Activated T-helper 1 cell treated with anti-CD3 and anti-CD28 coated beads, Interleukin-2, amount 50 U/mL, for 16 hours (primary cell): ENCODE measurements at places on chromosomes 16 and 17.
A peak's percentile ranks its signal among the peaks of the same experiment; 100 is the strongest.

- DNase-seq: no peak
Observed at GRCh38 chr16:17173281-17173680, 297.5 kb downstream of the XYLT1 start.

GRCh38 chr17:76277300-76278267, 12.4 kb downstream of the UBALD2 start:
- no peak for DNase-seq

- DNase-seq: no peak
Observed at GRCh38 chr16:56362706-56363105, 62.6 kb downstream of the AMFR start.

- DNase-seq: no peak
Observed at GRCh38 chr17:12627781-12628451, 37.8 kb upstream of the MYOCD start.

- DNase-seq: no peak
Observed at GRCh38 chr17:49691086-49691676, 13.3 kb upstream of the SPOP start.

DNA sequence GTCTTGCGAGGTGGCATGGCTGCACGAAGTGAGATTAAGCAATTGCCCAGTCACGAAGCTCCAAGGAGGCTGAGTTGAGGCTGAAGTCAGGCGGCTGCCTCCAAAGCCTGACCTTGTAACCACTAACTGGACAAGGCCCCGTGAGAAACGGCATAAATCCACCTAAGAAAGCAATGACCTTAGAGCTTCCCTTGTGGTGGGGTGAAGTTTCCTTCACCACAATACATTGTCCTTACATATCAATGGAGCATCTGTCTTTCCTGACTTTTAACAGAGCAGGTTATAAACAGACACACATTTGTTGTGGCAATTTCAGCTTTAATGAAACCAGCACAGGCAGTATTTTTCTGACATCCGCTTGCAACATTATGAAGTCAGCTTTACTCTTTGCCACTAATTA, 2.5 kb upstream of the MED9 start:
- no peak for DNase-seq

GRCh38 chr16:57507136-57508034, 21.1 kb upstream of the DOK4 start:
- no peak for DNase-seq

DNA sequence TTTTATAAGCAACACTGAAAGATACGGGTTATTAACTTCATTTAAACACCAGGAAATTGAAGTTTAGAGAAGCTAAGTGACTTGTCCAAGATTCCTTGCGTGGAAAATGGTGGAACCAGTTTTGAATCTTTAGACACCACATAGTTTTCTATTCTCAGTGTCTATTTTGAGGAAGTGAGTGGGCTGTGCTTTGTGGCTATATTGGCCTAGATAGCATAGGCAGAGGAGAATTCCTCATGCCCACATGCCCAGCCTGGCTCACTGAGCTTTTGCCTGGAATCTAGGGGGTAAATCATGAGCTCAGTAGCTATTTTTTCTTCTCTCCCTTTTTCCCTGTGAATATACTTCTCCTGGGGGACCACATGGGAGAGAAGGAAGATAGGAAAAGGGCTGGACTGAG, 431.3 kb downstream of the HS3ST3B1 start:
- DNase-seq: no peak

DNA sequence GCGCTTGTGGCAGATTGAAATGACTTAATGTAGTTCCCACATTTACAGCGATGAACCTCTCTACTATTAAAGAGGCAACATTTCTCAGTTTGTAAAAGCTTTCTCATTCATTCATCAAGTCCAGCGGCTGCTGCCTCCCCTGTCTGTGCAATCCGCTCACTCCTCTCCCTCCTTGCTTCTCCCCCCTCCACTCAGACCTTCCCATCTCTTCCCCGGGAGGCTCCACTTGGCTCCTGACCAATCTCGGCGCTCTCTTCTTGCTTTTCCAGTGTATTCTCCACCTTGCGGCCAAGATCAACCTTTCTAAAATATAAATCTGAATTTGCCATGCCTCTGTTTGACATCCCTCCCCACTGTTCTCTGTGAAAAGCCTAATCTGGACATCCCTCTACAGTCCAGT, 117.5 kb downstream of the ASIC2 start:
- DNase-seq: no peak

- no peak for DNase-seq
Observed at GRCh38 chr16:85820604-85821372, 21.3 kb downstream of the COX4I1 start.

DNA sequence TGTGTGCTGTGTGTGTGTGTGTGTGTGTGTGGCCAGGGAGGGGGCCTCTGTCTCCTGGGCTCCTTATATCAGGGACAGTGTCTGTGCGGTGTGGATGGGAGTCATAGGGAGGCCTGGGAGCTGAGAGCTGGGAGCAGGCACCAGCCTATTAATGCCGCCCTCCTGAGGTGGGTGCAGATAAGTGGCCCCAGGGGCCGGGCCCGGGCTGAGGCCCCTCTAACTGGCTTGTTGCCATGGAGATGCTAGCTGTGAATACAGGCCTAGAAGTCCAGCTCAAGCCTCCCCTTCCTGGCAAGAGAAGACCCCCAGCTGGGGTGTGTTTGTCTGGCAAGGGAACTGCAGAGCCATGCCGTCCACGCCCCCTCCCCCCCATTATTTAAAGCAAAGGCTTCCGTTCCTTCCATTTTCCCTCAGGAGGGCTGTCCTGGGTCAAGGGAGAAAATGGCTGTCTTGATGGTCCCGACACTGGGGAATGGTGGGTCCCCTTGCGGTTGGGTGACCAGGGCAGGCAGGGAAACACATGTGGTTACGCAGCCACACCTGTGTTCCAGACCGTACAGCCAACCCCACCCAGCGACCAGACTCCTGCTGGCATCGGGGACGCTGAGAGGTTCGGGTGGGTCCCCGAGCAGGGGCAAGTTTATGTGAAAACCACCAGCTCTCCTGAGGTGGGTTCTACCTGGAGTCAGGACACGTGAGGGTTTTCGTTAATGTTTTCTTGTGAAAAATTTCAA, 141.1 kb downstream of the MRM1 start:
- no peak for DNase-seq

GRCh38 chr16:50530277-50531236, 17.6 kb upstream of the NKD1 start:
- no peak for DNase-seq

DNA sequence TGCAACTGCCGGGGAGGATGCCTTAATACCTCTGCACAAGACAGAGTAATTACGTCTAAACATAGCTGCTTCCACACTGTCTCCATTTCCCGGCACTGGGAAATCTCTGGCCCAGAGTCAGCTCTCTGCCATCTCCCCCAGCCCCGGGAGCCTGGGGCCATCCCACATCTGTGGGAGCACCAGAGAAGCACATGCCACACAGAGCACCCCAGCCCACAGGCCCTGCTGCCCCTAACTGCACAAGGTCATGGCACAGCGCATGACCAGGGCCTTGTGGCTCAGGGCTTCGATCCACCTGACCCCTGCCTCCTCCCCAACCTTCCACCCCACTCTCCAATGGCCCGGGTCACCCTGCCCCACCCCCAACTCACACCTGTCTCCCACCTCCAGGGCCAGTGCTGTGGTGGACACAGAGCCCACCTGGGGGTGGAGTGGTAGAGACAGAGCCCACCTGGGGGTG, 36.6 kb upstream of the RBFOX3 start:
- no peak for DNase-seq

DNA sequence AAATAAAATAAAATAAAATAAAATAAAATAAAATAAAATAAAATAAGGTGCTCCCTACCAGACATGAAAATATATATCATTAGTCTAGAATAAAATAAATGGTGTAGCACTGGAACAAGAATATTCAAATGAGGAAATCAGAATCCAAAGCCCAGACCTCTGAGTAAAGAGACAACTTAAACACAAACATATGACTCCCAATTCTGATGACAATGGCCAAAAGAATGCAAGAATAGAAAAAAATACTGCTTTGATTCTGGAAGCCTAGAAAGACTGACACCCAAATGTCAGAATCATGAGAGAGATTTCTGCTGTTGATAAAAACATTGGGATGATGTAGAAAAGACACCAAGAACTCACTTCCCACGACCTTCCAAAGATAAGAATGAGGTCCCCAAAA, 27.9 kb downstream of the MYOCD start:
- no peak for DNase-seq

- DNase-seq: no peak
Observed at GRCh38 chr17:72255481-72255880, 134.7 kb downstream of the SOX9 start.

- peak; percentile 53 for DNase-seq
Observed at GRCh38 chr16:28873543-28874201, 4.6 kb upstream of the ATP2A1 start.

DNA sequence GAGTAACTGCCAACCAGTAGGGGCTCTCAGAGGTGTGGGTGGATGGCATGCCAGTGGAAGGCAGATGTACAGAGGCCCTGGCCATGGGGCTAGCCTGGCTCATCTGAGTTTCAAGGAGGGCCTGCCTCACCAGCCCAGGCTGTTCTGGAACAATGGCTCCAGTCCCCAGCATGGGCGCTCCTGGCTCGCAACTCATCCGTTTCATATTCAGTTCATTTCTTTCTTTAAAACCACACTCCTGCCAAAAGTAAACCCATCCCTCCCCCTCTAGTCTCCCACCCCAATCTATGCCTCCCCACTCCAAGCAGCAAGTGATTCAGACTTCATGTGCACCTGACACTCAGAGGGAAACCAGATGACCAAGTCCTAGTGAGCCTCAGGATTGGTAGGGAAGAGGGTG, 2.4 kb downstream of the CCL13 start:
- DNase-seq: no peak

DNA sequence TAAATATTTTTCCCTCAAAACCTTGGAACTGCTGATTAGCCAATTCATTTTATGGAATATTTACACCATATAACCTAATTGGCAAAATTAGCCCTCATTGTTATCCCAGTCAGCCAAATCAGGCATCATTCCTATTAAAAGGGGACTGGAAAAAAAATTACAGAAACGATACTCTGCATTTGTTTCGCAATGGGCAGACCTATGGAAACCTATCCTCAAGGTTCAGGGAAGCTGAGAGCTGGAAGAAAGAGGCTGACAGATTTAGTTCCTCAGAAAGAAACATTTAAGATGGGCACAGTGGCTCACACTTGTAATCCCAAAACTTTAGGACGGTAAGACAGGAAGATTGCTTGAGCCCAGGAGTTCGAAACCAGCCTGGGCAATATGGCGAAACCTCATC, 85.6 kb upstream of the RPH3AL start:
- DNase-seq: no peak

- no peak for DNase-seq
Observed at GRCh38 chr17:8995711-8996110, 25.6 kb upstream of the NTN1 start.

GRCh38 chr16:19645557-19645981, 72.5 kb downstream of the KNOP1 start:
- DNase-seq: no peak

DNA sequence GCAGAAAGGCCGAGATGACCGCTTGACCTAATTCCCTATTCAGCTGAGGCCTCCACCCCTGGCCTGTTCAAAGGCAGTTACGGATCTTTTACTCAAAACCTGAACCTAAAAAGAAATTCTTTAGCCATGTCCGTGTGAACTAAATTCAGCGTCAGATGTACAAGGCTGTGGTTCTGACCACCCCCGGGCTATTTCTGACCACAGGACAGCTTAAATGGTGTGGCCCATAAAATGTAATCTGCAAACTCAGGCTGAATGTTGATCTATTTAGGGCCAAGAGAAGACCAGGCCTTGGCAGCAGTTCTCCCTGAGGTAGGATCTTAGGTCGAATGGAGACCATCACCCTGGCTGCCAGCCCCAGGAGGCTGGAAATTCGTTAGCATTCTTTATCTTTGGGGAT, 485.5 kb downstream of the WWOX start:
- no peak for DNase-seq

- no peak for DNase-seq
Observed at GRCh38 chr16:11010575-11011221, 66.3 kb downstream of the CLEC16A start.

- DNase-seq: no peak
Observed at GRCh38 chr16:69847643-69848042, 85.5 kb downstream of the WWP2 start.

DNA sequence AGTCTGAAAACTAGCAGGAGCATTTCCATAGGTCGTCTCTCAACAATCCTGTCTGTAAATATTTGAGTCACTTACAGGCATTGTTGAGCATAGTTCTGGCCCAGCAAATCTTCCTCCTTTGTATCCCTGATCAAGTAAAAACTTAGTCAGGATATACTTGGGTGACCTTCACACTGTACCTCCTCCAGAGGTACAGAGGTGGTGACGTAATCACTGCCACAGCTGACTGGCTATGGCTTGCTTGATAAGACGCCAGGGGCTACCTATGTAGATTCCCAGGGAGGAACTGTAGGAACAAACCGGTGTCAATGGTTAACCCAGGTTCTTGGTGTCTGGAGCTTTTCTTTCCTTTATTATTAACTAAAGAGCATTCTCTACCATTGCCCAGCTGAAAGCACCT, at the start of gene KCNJ16:
Gene KCNJ16 (plus strand): TSS at position 270 of the 400 bp plus-strand sequence. CDS start 56,863 bp downstream, outside the sequence.
- no peak for DNase-seq

GRCh38 chr17:58081646-58082340, 1.4 kb upstream of the DYNLL2 start:
- no peak for DNase-seq

DNA sequence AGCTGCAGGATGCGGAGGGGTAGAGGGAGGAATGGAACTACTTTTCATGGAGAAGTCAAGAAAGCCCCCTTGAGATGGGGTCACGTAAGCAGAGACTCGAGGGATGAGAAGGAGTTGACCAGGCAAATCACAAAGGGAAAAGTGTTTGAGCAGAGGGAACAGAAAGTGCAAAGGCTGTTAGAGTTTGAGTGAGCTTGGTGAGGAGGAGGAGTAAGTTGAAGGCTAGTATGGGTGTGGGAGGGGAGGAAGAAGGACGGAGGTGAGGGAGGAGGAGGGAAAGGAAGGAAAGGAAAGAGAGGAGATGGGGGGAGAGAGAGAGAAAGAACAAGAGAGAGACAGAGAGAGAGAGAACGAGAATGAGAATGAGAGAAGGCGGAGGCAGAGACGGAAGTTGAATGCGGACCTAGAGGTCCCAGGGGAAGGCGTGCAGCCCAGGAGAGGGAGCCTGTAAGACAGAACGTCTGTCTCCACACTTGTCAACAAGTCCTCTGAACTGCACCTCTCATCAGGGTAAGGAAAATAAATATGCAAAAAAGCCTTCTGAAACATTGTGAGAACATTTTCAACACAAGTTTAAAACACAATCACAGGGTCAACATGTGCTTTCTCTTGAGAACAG, 279.8 kb upstream of the EEF2KMT start:
- DNase-seq: no peak

GRCh38 chr17:40551879-40552768, 13.1 kb downstream of the CCR7 start:
- no peak for DNase-seq

GRCh38 chr16:69346683-69347082, 4.9 kb downstream of the TMED6 start:
- DNase-seq: no peak

DNA sequence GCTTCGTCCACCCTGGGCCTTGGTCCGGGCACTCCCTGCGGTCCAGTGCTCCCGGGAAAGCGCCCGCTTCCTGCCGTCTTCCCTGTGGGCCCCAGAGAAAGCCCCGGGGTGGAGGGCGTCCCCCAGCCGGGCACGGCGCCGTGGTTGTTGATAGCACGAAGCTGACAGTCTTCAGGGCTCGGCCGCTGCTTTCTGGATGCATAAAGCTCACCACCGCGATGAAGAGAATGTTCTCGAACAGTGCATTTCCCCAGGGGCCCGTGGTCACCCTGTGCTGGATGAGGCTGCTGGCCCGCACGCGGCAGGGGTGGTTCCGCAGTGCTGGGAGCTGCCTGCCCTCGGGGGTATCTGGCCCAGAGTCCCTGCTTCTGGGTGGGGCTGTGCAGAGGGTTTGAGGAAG, 53.2 kb downstream of the BAHCC1 start:
- no peak for DNase-seq
